Fibroblast of skin of right quadriceps (primary cell): ENCODE measurements at places on chromosomes 11 and 22.
A peak's percentile ranks its signal among the peaks of the same experiment; 100 is the strongest.

- peak; percentile 21 for DNase-seq
Measured at GRCh38 chr11:112797648-112798293, 163.4 kb upstream of the NCAM1 start.

- peak; percentile 67 for DNase-seq
Measured at GRCh38 chr22:27507935-27508526, 293.5 kb downstream of the MN1 start.

- DNase-seq, result no peak
Measured at GRCh38 chr11:42661942-42662341, 649.9 kb upstream of the API5 start.

GRCh38 chr11:13386567-13386966 lies 76.5 kb downstream of the BTBD10 start:
- no peak for DNase-seq

DNA sequence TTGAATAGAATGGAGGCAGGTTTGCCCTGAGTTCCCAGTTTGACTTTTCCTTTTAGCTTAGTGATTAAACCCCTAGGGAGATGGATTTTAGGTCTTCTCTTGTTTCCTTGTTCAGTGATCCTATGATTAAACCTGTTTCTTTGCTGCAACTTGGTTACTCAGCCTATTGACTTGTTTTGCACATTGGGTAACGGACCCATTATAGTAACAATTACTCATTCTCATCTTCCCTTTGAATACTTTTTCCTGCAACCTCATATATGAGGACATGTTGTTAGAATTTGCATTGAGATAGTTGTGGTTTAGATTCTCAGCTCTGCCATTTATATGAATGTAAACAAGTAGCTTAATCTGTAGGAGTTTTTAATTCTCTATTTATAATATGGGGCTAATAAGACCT lies 489.2 kb upstream of the CNTN5 start:
- no peak for DNase-seq

DNA sequence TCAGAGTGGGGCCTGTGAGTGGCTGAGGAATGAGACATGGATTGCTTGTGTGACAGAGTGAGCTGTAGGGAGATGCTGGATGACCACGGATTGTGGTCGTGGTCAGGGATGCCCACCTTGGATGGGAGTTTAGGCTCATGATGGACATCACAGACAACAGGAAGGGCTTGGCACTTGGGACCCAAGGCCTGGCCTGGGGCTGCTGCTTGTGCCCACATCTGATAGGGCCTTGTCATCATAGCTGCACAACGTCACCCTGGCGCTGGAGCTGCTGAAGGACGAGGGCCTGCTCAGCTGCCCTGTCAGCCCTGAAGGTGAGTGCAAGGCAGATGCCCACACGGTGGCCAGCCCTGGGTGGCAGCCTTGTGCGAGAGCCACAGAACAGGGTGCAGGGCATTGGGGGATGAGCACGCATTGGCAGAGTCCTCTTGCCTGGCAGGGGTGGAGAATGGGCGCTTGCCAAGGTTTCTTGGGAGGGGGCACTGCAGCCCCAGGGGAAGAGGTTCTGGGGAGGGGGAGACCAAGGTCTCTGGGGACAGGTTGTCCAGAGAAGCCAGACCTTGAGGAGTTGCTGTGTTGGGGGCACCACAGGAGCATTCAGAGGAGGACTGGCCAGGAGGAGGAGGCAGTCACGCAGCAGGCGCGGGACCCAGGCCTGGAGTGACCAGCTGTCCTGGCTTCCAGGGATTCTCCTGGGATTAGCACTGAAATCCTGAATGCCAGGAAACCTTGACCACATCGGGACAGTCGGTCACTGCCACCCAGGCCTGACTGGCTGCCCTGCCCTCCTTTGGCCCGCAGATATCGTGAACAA lies 25.0 kb downstream of the PARVG start:
- no peak for DNase-seq

- DNase-seq, result peak; percentile 52
Measured at GRCh38 chr22:35258191-35258988, 1.1 kb downstream of the HMGXB4 start.

DNA sequence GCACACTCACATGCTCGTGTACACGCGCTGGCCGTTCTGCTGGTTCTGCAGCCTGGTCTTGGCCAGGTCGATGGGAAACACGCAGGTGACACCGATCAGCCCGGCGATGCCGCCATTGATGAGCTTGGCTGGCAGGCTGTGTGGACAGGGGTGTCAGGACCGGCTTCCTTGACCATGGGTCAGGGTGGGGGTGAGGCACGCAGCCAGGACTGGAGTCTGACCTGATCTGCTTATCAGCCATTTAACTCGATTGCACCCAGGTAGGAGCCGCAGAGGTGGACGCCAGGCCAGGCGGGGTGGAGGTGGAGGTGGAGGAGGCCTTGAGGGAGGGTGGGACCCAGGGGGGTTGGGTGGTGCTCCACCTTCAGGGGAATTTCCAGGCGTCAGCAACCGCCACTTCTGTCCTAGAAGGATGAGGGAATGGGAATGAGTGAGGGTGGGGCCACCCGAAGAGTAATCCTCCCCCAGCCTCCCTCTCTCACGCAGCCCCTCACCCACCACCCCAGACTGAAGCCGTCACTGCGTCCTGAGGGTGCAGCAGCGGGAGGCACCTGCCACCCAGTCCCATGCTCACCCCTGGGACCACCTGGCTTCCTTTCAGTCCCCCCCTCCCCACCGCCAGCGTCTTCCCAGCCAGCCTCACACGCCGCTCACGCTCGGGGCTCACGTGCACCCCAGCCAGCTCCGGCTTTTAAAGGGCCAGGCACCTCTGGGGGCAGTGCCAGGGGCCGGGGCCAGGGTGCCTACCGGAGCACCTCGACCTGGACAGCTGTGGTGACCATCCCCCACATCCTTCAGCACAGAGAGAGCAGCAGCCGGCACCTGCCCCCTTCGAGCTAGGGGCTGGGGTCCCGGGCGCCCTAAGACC lies 3.1 kb downstream of the SLC25A22 start:
- no peak for DNase-seq

GRCh38 chr22:48856308-48856615 lies 971.4 kb downstream of the BRD1 start:
- DNase-seq, result no peak

DNA sequence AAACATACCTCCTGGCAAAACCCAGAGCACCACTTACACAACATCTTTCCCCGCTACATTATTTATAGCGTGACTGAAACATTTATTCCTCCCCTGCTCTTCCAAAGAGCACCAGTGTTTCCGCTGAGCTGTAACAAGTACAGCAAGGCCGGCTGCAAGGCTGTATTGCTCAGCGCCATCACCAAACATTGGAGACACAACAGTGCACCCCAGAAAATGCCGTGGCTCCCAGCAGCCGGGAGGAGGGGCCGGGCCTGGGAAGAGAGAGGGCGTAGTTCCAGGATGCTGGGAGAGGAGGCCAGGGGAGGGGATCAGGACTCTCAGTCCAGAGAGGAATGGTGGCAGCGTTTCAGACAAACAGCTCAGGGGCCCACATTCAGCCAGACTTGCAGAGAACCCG lies 133.2 kb downstream of the DSCAML1 start:
- DNase-seq, result no peak

DNA sequence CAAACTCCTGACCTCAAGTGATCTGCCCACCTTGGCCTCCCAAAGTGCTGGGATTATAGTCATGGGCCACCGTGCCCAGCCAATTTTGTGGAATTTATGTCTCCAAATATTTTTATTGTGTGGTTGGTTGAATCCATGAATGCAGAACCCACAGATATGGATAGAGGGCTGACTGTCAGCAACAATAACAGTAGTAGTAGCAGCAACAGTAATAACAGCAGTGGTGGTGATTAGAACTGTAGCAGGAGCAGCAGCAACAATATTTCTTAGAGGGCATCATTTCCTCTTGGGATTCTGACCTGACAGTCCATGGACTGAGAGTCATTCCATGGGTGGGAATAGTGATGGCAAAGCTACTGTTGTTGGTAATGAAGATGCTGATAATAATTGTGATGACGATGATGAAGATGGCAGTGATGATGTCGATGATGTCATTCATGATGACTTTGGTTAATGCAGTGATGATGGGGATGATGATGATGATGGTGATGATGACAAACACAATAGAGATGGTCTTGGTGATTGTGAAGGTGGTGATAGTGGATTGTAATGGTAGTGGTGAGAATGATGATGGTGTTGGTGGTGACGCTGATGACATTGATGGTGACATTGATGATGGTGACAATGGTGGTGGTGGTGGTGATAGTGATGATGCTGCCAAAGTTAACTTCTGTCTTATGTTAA lies 13.9 kb upstream of the CD82 start:
- no peak for DNase-seq

DNA sequence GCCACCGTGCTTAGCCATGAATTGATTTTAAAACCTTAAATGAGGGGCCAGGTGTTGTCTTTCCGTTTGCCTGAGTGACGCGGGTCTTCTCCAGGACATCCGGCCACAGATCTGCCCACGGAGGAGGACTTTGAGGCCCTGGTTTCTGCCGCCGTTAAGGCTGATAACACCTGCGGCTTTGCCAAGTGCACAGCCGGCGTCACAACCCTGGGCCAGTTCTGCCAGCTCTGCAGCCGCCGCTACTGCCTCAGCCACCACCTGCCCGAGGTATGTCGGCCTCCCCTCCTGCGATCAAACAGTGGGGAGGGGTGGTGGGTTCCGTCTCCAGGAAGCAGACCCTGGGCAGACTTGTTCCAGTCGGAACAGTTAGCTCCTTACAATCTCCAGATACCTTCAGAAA lies 34.4 kb downstream of the IGHMBP2 start:
- no peak for DNase-seq

DNA sequence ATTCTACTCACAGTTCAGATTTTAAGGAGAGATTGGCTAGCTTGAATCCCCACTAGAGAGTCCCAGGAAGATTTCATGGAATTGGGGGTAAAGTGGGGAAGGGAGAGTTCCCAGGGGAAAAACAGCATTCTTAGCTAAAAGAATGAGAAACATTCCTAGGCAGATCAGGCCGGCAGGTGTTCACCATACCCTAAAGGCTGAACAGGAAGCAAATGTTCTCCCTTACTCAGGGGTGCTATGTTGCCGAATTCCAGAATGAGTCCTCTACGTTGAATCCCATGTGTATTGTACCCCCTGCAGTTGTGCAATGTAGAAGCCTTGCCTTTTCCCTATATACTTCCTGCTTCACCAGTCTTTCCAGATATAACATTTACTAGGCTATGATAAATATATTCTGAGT lies 135.2 kb upstream of the NCAM1 start:
- DNase-seq, result no peak

GRCh38 chr11:32985600-32985999 lies 30.1 kb upstream of the DEPDC7 start:
- no peak for DNase-seq

DNA sequence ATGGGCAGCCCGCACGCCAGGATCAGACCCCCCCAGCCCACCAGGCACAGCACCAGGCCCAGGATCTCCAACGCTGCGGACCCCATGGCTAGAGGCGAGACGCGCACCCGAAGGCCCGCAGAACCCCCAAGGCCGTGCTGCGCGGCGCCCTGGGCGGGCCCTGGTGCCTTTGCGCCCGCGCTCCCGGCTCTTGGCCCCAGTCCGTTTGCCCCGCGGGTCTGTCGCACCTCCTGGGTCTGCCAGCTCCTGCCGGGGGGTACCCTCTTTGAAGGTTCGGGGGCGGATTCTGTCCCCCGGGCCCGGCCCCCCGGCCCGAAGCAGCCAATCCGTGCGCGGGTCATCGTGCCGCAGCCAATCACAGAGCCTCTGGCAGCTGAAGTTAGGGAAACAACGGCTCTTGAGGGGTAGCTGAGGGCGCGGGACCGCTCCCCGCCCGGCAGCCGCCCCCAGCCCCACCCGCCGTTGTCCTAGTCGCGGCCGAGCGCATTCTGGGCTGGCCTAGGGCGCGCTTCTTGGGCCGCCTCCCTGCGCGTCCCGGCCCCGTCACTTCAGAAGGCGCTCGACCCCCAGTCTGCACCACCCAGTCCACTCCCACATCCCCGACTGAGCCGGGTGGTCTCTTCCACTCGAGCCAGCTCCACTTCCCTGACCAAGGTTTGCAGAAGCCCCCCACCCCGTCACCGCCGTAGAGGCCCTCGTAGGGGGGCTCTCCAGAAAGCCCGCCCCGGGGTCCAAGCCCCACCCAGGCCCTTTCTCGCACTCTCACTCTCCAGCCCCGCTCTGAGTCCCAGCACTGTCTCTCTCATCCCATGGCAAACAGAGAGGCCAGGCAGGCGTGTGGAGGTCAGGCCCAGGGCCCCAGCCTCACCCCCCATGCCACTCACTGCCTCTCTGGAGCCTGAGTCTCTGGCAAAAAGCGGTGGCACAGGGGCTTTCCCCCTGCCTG lies at the start of gene CLDN5:
CLDN5 (minus strand) TSS at position 241 of the 946 bp plus-strand sequence; CDS start at position 86, 155 bp downstream.
- DNase-seq, result peak; percentile 6

GRCh38 chr11:68694431-68695297 lies 10.3 kb downstream of the GAL start:
- DNase-seq, result no peak

DNA sequence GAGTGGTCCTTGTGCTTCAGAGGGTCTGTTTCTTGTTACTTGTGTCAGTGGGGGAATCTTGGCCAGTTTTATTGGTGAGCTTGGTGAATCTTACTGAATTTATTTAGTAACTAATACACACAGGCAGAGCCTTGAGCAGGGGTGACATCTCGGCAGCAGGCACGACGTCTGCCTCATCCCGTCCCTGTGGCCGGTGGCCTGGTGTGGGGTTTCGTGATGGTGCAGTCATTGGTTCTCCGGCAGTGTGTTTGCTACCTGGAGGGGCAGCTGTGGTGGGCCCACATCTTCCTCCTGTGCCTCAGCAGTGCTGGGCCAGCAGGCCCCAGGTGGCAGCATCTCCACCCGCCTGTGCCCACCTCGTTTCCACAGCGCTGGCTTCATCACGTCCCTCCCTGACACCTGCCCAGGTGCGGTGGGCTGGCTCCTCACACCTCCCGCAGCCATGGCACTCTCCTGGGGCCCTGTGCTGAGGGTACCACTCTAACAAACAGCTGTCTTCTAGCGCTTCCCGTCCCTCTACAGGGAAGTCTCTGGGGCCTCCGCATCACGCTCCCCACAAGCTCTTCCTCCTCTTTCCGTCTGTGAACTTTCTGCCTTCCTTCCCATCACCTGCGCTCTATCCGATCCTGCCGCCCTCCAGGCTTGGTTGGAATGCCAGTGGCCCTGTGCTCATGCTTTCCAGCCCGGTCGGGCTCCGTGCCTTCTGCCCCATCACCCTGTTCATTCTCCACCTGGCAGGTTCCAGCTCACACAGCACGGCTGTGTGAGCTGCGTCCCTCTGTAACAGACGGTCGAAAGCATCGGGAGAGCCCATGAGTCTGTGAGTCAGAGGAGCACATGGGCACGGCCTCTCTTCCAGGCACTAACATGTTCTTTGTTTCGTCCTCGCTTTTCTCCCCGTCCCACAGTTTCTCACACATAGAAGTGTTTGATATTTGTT lies 203.4 kb downstream of the TBC1D22A start:
- no peak for DNase-seq

DNA sequence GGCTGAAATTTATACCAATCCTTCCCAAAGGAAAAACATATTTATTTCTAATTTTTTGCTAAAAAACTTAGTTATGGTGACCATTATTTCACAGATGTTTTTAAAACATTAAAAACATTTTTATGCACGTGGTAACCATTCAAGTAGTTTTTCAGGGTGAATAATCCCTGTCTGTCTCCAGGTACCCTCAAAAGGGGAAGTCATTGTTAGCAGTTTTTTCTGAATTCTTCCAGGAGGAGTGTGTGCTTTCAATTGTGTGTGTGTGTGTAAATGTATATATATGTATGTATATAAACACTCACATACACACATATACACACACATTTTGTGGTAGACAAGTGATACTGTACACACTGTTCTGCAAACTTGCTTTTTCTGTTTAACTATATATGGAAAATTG lies 43.9 kb downstream of the MIAT start:
- DNase-seq, result no peak
